ENCODE measurements at places on chromosomes 7 and 10.

DNA sequence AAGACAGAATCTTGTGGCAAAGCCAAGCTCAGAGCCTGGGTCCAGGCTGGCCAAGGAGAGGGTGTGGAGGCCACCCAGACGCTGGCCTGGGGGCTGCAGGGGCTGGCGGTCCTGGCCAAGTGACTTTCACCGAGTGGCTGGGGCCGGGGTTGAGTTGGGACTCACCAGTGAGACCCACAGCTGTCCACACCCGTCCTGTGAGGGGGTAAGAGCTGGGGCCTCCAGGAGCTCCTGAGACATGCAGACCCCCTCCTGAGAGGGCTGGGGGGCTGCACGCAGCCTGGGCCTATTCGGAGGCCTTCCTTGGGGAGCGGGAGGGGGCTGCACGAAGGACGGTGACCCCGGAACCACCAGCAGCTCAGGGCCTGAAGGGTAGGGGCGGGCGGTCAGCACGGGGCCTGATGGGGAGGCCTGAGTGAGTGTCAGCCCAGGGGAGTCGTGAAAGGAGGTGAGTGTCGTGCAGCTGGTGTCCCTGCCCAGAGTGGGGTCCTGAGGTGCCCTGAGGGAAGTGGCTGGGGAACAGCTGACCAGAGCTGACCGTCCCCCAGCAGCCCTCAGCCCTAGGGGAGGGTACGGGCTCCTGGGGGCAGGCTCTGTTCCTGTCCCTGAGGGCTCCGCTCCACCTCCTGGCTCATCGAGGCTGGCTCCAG is 100.9 kb downstream of the FOXL3 start:
- H3K4me1 ChIP-seq, result no peaks in the 10 kb centered on the region
- H3K36me3 ChIP-seq, result no peaks in the 10 kb centered on the region
- DNase-seq, result no peak
- H3K27me3 ChIP-seq, result no peaks in the 10 kb centered on the region
- no peak overlapping the region for H3K27ac ChIP-seq

- no peaks in the 10 kb centered on the region for H3K4me1 ChIP-seq
- no peaks in the 10 kb centered on the region for H3K36me3 ChIP-seq
- no peaks in the 10 kb centered on the region for H3K27me3 ChIP-seq
- H3K27ac ChIP-seq, result no peak overlapping the region
- H3K4me3 ChIP-seq, result no peak overlapping the region
These were observed 10.7 kb upstream of the UCN3 start for GRCh38 chr10:5354068-5354467.

DNA sequence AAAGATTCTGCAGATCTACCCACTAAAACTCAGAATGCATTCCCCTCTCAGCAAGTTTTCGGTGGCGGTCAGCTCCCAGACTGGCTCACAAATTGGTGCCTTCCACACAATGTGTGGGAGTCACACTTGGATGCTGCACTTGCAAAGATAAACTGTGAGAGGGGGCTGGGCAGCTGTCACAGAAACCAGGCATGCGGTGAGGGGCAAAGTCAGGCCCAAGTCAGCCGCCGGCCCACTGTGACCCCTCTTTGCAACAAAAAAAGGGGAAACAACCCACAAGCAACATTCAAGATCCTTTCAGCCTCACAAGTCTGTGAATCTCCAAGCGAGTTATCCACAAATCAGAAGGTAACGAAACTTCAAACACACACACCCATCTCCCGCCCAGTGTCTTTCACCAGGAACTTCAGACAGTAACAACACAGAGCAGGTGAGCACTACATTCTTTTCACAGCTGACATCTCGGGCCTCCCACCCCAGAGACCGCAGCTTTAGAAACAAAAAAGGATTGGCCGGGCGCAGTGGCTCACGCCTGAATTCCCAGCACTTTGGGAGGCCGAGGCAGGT is 32.0 kb downstream of the SNX8 start:
- H3K27ac ChIP-seq, result no peak overlapping the region
- no peak overlapping the region for H3K4me3 ChIP-seq
- no peaks in the 10 kb centered on the region for H3K4me1 ChIP-seq
- H3K36me3 ChIP-seq, result no peaks in the 10 kb centered on the region

- no peak for DNase-seq
- no peak overlapping the region for H3K4me3 ChIP-seq
- H3K27ac ChIP-seq, result peak overlapping the region; percentile 64
- no peaks in the 10 kb centered on the region for H3K27me3 ChIP-seq
- H3K4me1 ChIP-seq, result no peaks in the 10 kb centered on the region
- H3K36me3 ChIP-seq, result no peaks in the 10 kb centered on the region
These were observed 59.7 kb downstream of the CPEB3 start for GRCh38 chr10:92231196-92231595.

GRCh38 chr10:87538092-87539015 is 33.7 kb downstream of the MINPP1 start:
- no peak for DNase-seq
- no peaks in the 10 kb centered on the region for H3K4me1 ChIP-seq
- no peaks in the 10 kb centered on the region for H3K27me3 ChIP-seq
- H3K36me3 ChIP-seq, result peaks cover 34% of the 10 kb centered on the region
- H3K27ac ChIP-seq, result no peak overlapping the region

DNA sequence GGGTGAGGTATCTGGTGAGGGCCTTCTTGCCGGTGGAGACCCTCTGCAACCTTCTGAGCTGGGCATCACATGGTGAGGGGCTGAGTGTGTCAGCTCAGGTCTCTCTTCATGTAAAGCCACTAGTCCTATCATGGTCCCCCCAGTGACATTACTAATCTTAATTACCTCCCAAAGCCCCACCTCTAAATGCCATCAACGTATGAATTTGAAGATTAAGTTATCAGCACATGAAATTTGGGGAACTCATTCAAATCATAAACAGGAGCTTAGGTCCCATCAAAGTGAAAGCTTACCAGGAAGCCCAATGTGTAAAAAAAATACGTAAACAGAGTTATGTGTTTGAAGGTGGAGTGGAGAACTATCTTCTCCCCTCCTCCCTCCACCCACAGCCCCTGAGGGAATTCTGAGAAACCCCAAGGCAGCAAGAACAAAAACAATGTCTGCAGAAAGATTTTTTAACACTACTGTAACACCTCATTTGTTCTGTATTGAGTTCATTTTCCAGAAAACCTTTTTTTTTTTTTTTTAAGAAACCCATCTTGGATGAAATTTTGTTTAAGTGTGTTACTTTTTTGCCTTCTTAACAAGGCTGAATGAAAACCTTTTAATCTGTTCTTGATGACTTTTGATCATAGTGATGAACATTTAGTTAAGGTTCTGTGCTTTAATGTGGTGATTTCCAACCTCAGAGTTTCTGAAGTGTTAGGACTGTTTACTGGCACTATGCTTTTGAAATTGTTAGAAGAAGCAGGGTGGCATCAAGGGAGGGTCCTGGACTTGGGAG is 19.1 kb upstream of the PCGF5 start:
- H3K36me3 ChIP-seq, result no peaks in the 10 kb centered on the region
- H3K4me3 ChIP-seq, result no peak overlapping the region

- H3K27ac ChIP-seq, result no peak overlapping the region
- H3K36me3 ChIP-seq, result no peaks in the 10 kb centered on the region
- no peak for DNase-seq
- no peak overlapping the region for H3K4me3 ChIP-seq
- H3K27me3 ChIP-seq, result no peaks in the 10 kb centered on the region
These were observed 60.5 kb downstream of the HK1 start for GRCh38 chr10:69338547-69339450.

- no peaks in the 10 kb centered on the region for H3K27me3 ChIP-seq
These were observed 13.7 kb downstream of the AGR2 start for GRCh38 chr7:16791071-16791470.

DNA sequence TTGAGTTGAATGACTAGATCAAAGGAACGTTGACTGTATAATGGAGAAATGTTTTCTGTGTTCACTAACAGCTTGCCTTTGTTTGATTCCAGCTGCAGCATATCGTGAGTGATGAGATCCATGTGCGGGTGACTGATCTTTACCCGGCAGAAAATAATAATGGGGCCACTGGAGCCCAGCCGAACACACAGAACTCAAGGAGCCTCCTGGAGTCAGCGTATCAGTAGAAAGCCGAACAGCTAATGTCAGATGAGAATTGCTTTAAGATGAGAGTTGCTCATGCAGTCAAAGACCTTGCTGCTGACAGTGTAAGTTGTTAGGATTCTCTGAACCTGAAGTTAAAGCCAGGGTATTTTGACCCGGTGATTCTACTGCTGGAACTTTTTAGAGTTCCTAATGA is 34.3 kb upstream of the MTPAP start:
- H3K36me3 ChIP-seq, result no peaks in the 10 kb centered on the region
- DNase-seq, result no peak
- no peak overlapping the region for H3K27ac ChIP-seq
- H3K4me1 ChIP-seq, result no peaks in the 10 kb centered on the region

DNA sequence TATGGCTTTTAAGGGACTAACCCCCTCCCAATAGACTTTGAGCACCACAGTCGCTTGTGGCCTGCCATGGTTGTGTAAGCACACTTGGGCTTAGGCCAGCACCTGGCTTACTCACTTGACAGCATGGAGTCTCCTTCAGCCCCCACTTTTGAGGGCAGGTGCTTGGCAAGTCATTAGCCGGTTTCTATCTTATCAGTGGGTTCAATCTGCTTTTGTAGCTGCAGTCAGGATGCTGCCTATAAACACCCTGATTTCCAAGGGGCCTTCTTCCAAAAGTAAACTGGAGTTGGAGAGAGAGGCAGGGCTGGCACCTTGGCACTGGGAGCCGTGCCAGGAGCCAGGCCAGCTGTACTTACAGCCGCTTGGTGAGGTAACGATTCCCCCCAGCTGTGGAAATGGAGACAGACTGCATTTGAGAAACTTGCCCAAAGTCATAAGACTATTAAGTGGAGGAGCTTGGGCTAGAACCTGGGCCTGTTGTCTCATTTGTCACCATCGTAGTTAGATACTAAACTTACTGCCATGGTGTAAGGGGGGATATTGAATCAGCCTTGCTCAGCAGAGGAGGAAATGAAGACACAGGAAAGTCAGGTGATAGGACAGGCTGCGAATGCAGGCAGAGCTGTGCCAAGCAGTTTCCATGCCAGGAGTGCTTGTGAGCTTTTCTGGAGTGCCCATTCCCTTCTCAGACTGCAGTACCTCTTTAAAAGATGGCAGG is 92.2 kb upstream of the EFCAB10 start:
- no peak overlapping the region for H3K27ac ChIP-seq
- H3K4me3 ChIP-seq, result no peak overlapping the region
- no peaks in the 10 kb centered on the region for H3K27me3 ChIP-seq

DNA sequence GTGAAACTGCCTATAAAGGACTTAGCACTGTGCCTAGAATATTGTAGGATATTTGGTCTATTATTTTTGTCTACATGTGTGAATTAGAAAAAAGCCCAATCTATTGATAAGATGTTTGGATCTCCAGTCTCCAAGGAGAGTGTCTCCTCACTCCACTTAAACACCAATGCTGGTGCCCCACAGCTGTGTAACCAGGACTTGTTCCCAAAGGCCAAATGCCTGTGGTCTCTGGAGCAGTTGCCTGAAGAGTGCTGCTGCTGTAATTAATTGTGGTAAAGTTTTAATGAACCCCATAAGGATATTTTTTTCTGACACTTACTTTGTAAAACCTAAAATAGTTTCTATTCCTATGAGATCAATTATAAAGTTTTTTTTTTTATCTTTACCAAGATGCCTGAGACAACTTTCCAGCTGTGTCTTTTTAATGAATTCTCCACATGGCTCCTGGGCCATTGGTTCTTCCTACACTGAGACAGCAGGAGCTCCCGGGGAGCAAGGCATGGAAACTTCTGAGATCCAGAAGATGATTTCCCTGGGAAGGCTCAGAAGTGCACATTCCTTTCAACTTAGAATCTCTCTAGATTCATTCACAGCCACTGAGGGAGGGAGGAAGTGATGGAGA is 11.2 kb upstream of the OR2A5 start:
- H3K27ac ChIP-seq, result no peak overlapping the region
- H3K4me1 ChIP-seq, result no peaks in the 10 kb centered on the region
- DNase-seq, result no peak
- H3K27me3 ChIP-seq, result no peaks in the 10 kb centered on the region
- no peaks in the 10 kb centered on the region for H3K36me3 ChIP-seq

DNA sequence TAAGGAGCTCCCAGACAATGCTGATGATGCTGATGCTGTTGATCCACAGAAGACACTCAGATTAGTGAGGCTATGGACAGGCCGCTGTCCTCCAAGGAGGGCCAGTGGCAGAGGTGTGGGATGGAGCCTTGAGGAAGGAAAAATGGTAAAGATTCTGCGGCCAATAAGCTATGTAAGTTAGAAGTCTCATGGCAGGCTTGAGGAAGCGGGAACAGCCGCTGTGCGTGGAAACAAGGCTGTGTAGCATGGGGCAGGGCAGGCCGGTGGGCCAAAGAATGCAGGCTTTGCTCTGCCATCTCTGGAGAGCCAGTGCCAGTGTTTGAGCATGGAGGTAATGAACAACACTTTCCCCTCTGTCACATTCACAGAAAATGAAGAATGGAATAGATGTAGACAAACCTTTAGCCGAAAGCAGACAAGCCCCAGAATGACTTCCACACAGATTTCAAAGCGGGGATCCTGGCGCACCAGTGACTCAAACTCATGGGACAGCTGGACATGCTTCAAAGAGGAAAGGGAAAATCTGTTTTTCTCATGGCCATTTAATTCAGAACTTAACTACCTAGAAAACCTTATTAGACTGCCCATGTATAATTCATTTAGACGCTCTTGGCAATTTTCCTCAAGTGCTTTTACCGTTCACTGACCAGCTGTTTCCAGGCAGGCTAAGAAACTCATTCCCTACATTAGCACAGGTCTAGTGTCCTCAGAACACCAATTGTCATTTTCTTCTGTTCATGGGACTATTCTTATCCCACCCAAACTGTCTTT is 16.9 kb upstream of the FIGNL1 start:
- DNase-seq, result no peak
- H3K27ac ChIP-seq, result no peak overlapping the region
- no peaks in the 10 kb centered on the region for H3K27me3 ChIP-seq
- no peak overlapping the region for H3K4me3 ChIP-seq

DNA sequence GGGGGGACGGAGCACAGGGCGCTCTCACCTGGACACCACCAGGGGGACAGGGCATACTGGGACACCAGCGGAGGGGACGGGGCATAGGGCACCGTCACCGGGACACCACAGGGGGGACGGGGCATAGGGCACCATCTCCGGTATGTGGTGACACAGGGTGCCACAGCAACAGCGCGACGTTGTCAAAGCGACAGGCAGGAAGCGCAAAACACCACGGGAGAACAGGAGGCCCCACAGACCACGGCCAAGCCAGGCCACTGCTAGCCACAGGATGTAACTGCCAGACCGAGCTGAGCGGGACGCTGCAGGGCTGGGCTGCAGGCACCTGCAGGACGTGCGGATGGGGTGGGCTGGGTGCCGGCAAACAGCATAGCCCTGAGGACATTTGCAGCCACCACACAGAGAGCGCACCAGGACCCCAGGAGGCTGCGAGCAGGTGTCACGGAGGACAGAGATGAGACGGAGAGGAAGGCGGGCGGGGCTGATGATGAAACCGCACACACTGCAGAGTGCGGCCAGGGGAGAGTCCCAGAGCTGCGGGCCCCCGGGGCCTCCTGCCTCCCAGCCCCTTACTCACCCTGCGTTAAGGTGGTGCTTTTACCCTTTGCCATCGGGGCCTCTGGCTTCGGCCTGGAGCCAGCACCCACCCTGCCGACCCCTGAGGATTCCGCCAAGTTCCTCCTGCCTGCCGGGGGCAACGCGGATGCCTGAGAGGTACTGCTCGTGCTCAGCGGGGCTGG is 17.5 kb downstream of the MICALL2 start:
- H3K27me3 ChIP-seq, result no peaks in the 10 kb centered on the region
- no peak for DNase-seq
- H3K4me3 ChIP-seq, result no peak overlapping the region
- H3K36me3 ChIP-seq, result no peaks in the 10 kb centered on the region

Measured in tibial nerve (tissue), 4 donors.